ENCODE measurements at places on chromosomes 5 and 9.

DNA sequence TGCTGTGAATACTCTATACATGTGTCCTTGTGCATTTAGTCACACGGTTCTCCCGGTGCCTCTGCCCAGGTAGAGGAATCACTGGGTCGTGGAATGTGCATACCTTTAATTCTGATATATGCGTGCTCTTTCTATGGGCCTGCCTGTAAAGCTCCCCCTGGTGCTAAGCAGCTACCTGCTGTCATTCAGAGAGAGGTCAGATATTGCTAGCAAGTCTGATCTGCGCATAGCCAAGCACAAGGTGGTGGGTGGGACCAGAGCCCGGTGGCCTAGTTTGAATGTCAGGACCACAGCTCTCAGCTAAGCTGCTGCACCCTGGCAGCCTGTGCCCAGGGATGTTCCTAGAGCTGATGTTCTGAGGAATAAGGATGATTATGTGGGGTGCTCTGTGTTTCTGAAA lies 33.4 kb downstream of the TJP2 start:
- DNase-seq, result no peak

DNA sequence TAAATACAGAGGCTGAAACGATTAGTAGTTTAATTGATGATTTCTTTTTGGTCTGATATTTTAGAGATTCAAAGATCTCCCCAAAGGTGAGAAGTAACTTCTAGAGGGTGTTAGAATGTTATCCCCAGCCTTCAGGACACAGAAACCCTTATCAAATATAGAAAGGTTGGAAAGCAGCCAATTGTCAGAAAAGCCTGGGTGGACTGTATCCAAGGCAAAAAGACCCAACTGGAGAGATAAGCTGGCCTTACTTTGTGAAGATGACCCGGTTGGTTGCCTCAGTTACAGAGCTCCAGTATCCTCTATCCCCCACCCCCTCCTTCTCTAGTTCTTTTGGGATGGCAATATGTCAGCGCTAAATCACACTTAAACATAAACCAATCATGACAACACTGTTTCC lies 75.7 kb downstream of the GCNT4 start:
- DNase-seq, result no peak

DNA sequence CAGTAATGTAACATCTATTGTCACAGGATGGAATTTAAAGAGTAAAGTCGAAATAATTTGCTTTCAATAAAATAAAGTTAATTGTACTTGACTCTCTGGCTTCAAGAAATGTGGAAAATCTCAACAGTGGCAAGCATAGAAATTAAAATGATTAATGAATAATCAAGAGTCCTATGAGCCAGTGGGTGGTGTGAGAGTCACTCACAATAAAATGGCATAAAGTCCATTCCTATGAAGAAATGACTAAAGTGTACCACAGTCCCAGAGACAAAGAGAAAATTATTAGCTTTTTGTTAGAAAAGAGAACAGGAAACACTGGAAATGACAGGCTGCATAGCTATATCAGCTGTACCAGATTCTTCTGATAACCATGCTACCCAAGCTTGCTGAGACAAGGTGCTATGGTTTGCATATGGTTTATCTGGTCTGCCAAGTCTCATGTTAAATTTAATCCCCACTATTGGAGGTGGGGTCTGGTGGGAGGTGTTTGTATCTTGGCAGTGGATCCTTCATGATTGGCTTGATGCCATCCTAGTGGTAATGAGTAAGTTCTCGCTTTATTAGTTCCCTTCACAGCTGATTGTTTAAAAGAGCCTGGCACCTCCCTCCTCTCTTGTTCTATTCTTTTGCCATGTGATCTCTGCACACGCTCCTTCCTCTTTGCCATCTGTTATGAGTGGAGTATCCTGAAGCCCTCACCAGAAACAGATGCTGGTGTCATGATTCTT lies 647.7 kb upstream of the ITGA1 start:
- DNase-seq, result no peak

DNA sequence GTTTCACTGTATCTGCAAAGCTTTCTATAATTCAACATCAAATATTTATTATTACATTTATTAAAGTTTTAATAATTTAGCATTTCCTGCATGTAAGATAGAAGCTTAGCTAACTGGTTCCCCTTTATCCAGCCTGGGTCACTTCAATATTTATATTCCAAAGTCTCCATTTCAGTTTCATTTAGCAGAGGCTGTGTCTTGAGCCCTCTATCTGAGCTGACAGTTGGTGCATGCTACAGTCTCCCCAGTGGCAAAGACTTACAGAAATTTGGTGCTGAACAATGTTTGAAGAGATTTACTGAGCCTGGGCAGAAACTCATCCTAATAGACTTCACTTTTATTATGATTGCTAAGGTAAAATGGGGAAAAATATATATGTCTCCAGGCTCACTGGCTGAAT lies 279.1 kb downstream of the TRIM32 start:
- no peak for DNase-seq

- DNase-seq, result no peak
Measured at GRCh38 chr9:16412740-16413139, 457.7 kb downstream of the BNC2 start.

GRCh38 chr9:16321461-16322119 lies 548.9 kb downstream of the BNC2 start:
- DNase-seq, result no peak

DNA sequence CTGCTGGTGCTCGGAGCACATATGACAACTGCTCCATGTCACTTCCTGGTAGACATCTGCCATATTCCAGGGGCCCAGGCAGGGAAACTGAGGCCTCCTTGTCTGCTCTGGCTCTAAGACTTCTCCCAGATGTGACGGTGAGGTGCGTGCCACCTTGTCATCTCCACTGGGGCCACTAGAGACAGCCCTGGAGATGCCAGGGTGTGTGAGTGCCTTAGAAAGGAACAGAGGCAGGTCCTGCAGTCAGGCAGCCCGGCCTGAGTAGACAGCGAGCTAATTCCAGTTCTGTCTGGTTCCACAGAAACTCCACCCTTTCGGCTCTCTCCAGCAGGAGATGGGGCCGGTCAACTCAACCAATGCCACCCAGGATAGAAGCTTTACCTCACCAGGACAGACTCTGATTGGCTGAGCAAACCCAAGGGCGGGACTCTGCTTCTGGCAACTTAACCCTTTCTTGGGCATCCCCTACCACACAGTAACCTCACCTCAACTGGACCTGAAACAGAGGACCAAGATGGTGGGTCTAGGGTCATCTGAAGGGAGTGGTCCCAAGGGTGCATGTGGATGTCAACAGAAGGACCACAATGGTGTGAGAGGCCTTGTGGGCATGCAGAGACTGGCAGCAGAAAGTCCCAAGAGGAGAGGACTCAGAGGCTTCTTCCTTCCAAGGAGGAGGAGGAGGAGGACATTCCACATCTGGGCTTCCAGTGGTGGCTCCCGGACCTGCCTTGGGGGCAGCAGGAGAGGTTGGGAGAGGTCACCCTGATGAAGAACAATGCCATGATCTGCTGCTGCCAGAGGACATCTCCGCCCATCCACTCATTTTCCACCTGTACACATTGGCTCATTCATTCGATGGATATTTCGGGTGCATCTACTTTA lies 77.7 kb downstream of the RGS3 start:
- DNase-seq, result no peak

DNA sequence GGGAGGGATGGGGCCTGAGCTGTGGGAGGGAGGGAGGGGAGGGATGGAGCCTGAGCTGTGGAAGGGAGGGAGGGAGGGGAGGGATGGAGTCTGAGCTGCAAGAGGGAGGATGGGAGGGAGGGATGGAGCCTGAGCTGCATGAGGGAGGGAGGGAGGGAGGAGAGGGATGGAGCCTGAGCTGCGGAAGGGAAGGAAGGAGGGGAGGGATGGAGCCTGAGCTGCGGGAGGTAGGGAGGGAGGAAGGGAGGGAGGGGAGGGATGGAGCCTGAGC lies 124.0 kb upstream of the ERCC6L2 start:
- no peak for DNase-seq

All from HS-5 (cell line).